ENCODE measurements at places on chromosomes 2 and 18.

GRCh38 chr2:94871226-94872087 is at the start of gene TEKT4:
TEKT4 (plus strand) TSS chr2:94871430; CDS start chr2:94871580, 150 bp downstream.
- peak; percentile 44 for DNase-seq

- no peak for DNase-seq
Observed at GRCh38 chr2:197969391-197969893, 165.0 kb downstream of the PLCL1 start.

DNA sequence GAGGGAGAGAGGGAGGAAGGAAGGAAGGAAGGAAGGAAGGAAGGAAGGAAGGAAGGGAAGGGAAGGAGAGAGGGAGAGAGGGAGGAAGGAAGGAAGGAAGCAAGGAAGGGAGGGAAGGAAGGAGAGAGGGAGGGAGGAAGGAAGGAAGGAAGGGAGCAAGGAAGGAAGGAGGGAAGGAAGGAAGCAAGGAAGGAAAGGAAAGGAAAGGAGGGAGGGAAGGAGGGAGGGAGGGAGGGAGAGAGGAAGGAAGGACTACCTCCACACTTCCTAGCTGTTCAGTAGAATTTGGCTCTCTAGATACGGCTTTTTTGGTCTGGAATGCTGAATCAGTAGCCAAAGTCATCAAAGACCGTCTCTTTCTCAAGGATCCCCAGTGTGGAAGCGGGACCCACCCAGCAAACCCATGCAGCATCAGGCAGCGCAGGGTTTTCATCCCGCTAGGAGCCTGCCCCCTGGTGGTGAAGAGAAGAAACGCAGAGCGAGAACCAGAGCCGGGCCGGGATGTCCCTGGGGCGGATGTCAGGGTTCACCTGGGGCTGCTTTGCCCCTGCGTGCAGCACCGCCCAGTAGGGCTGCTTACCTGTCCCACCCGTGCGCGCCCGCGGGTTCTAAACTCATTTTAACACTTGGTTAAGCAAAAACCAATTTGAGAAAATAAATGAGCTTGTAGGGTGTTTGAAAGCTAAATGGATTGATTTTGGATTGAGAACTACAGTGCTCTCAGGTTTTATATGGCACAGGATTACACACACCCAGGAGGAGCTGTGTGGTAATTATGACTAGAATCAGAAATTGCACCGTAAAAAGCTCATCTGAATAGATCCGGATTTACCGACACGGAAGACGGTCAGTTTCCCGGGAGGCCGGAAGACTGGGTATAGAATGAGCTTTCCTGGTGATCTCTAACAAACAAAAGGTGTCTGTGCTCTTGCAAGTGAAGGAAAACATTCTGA is 48.1 kb upstream of the ARL4C start:
- DNase-seq = peak; percentile 67

DNA sequence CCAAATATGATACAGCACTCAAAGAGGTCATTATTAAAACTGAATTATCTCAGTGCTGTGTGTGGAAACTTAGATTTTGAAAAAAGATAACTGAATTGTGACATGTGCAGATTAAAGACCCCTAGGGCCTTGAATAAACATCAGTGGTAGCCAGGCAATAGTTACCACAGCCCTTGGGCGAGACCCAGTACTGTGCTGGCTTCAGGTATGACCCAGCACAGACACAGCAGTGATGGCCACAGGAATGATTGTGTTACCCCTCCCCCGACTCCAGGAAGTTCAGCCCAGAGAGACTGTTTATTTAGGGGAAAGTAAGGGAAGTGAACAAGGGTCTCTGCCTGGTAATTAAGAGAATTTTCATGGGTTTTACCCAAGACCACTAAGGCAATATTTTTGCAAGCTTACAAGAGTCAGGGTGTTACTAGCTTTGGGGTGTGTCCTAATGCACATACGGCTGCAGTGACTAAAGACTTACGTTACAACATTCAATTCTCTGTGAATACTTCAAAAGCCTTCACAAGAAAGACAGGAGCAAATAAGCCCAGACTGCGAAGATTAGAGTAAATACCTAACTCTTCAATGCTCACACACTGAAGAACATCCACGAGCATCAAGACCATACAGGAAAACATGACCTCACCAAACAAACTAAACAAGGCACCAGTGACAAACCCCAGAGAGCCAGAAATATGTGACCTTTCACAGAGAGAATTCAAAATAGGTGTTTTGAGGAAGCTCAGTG is 28.2 kb upstream of the ITGAV start:
- DNase-seq = no peak

GRCh38 chr2:54568876-54569321 is 112.8 kb downstream of the SPTBN1 start:
- no peak for DNase-seq

DNA sequence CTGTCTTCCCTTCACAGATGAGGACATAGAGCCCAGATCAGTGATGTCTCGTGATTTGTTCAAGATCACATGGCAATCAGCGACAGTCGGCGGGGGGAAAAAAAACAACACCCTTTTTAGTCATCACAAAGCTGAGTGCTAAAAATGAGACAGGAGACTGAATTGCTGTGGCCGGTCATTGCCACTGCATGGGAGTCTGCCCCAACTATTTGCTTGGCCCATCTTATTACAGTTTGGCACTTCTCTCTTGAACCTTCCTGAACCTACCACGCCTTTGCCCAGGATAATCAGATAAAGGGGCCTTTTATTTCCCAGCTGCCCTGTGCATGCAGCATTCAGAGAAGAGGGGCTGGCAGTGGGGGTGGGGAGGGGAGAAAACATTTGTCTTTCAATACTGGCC is 42.7 kb downstream of the SETBP1 start:
- DNase-seq = no peak
